ENCODE measurements at places on chromosomes 5 and 9.

GRCh38 chr9:78127279-78128225 lies 95.9 kb upstream of the GNAQ start:
- DNase-seq = no peak

GRCh38 chr9:77841739-77842386 lies 189.7 kb downstream of the GNAQ start:
- DNase-seq = no peak

- no peak for DNase-seq
Observed at GRCh38 chr9:128243215-128244018, 32.4 kb downstream of the GOLGA2 start.

DNA sequence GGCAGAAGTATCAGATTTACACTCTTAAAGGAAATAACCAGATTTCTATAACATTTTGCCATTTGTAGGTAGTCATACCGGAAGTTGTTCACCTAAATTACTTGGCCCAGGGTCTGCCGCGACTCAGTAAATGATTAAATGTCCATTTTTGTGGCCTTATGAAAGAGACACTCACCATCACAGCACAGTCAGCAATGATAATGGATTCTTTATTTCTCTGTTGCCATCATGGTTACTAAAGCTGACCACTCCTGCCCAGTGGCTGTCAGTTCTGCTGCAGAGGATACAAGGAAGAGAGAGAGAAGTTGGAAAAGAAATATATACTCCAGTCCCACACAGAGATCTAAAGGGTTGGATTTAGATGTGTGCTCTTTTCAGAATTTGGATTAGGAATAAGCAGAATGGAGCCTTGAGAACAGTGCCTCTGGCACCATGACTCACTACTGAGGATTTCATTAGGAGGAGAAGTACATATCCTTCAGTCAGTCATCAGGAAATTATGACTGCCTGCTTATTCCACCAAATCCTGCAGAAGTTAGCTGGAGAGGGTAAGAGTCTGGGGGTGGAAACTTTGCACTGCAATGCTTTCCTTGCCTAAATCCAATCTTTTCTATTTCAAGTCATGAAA lies 72.8 kb upstream of the EFNA5 start:
- no peak for DNase-seq
